DMS153 (cell line): ENCODE measurements at places on chromosomes 12 and 14.

GRCh38 chr12:49923035-49923644 is 19.4 kb upstream of the FAIM2 start:
- DNase-seq, result no peak

GRCh38 chr14:58777541-58777979 is 139.8 kb downstream of the DACT1 start:
- DNase-seq, result no peak

DNA sequence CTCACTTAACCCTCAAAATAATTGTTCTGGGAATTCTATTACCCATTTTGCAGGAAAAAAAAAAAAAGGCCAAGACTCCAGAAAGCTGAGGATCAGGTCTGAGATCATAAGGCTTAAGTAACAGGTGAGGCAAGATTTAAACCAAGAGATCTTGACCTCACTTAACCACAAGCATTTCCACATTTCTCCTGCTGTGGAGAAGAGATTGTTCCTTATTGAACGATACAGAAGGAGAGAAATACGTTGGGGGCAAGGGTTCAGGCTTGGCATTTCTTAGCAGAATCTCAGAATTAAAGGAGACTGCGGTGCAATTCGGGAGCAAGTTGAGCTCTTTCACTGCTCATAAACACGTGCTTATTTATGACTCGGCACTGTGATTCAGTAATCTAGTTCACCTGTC is 885.3 kb upstream of the TMEM132C start:
- DNase-seq, result no peak

GRCh38 chr14:90361865-90362557 is 30.3 kb upstream of the NRDE2 start:
- no peak for DNase-seq

DNA sequence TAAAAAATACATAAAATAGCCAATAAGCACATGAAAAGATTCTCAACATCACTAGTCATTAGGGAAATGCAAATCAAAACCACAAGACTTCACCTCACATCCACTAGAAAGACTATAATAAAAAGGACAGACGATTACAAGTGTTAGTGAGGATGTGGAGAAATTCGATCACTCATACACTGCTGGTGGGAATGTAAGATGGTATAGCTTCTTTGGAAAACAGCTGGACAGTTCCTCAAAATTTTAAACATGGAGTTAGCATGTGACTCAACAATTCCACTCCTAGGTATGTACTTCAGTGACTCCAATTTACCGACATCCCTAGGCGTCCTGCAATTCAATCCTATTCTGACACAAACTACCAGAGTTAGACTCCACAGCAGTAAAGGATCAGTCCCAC is 13.7 kb downstream of the TRIM9 start:
- no peak for DNase-seq

GRCh38 chr12:18703911-18704310 is 33.9 kb downstream of the PLCZ1 start:
- DNase-seq, result no peak

GRCh38 chr12:53338916-53339315 is 2.8 kb upstream of the SP7 start:
- no peak for DNase-seq

- no peak for DNase-seq
Measured at GRCh38 chr12:87930033-87930432, 99.2 kb downstream of the C12orf50 start.

GRCh38 chr12:42266579-42267230 is 28.7 kb upstream of the YAF2 start:
- no peak for DNase-seq

DNA sequence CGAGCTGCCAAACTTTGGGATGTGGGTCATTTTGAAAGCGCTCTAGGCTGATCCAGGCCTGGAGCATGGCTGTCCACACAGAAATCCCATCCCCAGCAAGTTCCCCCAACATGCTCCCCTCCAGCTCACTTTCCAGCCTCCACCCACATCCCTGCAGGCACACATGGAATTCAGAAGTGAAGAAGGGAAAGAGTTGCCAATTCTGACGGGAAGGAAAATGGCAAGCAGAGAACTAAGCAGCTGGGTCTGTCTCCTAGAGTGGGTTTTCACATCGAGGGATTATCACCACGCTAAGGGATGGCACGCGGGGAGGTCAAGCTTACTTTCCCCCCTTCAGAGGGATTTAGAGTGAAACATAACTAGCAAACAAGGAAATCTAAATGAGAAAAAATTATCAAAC is 142.3 kb downstream of the RIMBP2 start:
- no peak for DNase-seq

- DNase-seq, result no peak
Measured at GRCh38 chr12:80183939-80184338, 84.6 kb downstream of the OTOGL start.

GRCh38 chr12:43737646-43738045 is 20.9 kb downstream of the PUS7L start:
- no peak for DNase-seq

DNA sequence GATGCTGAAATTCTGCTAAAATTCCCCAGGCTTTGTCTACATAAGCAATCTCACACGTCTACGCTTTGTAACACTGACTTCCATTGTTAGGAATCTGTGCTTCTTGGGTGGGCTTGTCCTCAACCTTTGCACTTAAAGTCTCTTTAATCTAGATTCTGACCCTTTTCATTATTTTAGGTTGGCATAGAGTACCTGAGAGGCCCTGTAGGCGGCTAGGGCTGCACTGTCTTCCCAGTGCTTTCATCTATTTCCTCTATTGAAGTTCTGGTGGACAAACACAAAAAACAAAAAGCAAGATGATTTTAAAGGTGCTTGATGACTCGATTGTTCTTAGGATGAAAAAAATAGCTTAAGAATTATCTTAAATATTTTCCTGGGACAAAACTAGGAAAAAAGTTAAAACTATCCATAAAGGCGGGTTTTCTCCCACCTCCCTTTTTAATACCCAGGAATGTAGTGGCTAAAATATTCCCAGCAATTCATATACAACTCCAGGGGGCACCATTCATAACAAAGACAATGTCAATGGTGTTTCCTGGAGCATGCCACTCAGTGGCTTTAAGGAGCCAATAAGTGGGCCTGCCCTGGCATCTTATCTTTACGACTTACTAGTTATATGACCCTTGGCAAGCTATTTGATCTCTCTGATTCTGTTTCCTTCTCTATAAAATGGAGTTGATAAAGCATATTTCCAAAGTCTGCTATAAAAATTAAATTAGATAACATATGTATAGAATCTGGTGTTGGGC is 197.5 kb downstream of the STXBP6 start:
- no peak for DNase-seq

DNA sequence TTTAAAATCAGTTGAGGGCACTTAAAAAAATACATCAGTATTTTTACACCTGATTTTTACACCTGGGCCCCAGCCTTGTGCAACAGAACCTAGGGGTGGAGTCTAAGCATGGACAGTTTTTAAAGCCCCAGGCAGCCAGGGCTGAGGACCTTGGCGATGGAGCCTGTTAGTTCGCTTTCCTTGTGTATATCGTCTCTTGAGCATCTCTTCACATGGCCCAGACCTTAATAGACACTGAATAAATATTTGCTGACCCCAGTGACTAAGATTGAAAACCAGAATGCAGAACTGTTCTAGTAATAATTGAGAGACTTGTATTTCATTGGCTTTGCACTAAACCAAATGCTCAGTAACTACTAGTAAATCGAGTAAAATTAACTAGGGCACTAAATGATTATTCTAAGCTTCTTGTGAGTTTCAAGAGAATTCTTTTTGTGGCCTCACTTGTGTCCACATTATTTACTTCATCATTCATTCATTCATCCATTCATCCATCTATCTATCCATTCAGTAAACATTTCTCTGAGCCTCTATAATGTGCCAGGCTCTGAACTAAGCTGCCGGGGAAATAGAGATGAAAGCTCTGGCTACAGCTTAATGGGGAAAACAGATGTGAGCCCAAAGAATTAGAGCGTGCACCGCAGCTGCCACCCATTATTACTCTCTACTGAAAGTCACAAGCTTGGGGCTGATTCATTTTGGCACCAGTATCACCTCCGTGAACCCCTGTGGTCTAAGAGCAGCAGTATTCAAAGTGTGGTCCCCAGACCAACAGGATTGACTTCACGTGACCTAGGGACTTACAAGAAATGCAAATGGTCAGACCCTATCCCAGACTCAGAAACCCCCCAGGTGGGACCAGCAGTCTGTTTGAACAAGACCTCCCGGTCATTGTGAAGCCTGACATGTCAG is 30.7 kb upstream of the BCL7A start:
- no peak for DNase-seq

DNA sequence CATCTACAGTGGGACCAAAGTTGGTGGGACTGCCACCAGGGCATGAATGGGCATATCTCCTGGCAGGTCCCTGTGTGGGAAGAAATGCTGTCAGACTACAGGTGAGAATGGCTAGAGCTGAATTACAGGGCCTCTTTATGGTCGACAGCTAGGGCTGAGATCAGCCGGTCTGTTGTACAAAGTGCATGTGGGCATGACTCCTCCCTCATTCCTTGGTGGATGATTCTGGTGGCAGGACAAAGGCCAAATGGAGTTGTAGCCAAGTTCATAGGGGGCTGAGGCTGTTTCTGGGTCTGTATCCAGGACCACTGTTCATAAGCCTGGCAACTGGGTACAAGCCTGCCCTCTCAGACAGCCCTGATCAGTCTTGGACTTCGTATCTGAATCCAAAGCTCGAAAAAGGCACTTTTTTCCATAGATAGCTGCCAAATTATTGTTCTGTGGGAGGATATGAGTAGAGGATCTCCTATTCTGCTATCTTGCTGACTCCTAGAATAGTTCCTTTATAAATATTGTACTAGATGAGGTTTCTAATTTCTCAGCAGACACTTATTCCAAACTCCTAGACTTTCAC is 460.8 kb downstream of the TMEM117 start:
- no peak for DNase-seq

GRCh38 chr12:124357616-124358015 is 62.7 kb downstream of the RFLNA start:
- DNase-seq, result no peak

DNA sequence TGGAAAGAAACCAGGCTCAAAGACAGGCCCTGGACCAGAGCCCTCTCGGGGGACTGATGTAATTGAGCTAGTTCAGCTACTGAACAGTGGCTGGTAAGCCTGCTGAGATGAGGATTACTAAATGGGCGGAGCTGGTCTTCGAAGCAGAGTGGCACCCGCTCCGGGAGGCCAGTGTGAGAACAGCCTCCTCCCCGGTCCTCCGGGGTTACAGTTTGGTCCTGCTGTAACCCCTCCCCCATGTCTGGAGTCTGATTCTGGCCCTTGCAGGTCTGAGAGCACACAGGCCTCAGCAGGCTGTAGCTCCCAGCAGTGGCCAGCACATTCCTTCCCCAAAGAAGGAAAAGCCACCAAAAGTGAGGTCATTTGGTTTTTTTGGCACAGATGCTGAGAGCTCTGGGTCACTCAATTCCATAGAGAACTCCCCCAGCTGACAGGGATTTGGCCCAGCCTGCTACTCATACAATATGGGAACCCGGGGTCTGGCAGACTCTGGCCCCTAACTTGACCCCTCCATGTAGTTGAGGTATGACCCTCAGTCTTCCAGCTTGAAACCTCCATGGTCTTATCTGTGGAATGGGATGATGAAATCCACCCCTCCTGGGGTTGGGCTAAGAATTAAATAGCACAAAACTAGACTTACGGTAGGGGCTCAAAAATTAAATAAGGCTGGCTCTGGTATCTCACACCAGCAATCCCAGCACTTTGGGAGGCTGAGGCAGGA is 39.0 kb downstream of the ACTN1 start:
- DNase-seq, result no peak
